Dorsolateral prefrontal cortex (tissue), 122 donors: ENCODE measurements at places on chromosomes 12 and 14. TPM values are rescaled to one million over a fixed set of nuclear protein-coding genes. Genes with fewer than 3 reads are reported as not detected.

- no peak for DNase-seq
Observed at GRCh38 chr14:100807496-100807895, 18.4 kb upstream of the MEG3 start.

DNA sequence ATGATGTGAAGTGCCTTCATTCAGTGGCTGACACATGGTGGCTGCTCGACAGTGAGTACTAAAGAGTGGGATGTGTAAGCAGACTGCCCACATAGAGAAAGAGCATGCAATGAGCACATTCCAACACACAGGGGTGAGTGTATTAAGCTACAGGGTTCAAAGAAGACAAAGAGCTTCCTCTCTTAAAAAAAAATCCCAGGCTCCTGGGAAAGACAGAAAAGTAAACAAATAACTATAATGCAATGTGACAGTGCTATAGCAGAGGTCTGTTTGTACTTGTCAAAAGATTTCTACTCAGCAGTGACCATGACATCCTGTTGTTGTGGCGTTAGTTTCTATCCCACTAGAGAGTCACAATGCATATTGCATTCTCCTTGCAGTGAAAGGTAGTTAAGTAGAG lies 12.4 kb upstream of the PCNX1 start:
- DNase-seq = no peak

DNA sequence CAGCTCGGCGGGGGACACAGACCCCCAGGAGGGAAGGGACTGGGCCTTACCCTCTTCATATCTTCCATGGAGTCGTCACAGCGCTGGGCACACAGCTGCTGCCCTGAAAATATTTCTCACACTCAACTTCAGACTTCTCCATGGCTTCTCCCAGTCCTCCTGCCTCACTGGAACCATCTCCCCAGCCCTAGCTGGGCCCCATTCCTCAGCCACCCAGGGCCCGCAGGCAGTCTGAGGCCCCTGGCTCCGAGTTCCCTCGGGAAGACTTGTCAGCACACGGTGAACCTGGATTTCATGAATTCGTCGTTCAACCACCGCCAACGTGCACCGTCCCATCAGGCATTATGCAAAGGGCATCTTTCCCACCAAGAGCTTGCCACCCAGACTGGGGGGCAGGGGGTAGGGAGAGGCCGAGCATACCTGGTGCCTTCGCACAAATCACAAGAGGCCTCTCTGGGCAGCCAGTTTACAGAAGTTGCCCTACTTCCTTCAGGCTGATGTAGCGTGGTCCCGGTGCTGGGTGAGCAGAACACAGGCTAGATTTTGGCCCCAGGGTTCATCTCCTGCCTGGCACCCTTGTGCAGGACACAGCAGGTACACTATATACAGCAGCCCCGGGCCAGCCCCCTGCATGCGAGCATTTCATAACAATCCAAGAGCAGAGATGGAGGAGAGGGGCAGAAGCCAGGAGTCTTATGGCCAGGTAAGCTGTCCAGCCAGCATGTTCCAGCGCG lies 44.2 kb downstream of the LTBP2 start:
- DNase-seq = no peak

SENP1 gene
- 17.8 TPM for total RNA-seq

ERO1A gene
- total RNA-seq = 37.6 TPM

- no peak for DNase-seq
Observed at GRCh38 chr12:77772676-77773298, 57.9 kb upstream of the NAV3 start.

GRCh38 chr14:88793259-88793625 lies 489 bp upstream of the EML5 start:
- no peak for DNase-seq

LHX5 gene
- not detected for total RNA-seq

DNA sequence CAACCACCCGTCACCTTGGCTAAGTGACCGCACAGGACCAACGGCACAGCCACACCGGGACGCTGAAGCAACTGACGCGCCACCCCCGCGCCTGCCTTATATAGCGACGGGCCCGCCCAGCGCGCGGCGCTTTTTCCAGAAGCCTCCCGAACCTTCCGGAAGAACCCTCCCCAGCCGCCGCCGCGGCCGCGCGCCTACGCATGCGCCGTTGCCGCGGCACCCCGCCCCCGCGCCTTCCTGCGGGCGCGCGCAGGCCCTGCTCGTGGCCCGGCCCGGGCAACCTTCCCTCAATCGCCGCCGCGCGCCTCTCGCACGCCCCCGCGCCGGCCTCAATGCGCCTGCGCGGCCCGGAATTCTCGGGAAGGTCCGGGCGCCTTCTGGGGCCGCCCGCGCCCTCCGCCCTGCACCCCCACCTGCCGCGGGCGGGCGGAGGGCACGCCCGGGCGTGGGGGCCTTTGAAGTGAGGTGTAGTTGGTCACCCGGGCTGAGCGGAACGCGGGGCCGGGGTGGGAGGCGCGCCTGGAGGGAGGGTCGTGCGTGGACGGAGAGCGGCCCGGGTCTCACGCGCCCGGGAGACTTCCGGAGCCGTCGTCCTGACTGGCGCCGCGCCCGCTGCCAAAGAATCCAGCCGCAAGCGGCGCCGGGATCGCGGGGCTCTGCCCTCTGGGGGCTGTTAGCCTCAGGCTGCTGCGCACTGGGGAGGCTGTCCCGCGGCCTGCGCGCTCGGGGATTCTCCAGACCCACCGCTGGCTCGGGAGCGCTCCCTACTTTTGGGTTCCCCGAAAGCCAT lies at the start of gene HSP90AA1:
Gene HSP90AA1, minus strand, starts transcription at position 73 of the 790 bp plus-strand sequence. CDS start 666 bp downstream, outside the sequence.
- peak; percentile 94 for DNase-seq

- no peak for DNase-seq
Observed at GRCh38 chr14:96673706-96674105, 123.5 kb upstream of the VRK1 start.
